ENCODE measurements at places on chromosomes 12 and 14.

DNA sequence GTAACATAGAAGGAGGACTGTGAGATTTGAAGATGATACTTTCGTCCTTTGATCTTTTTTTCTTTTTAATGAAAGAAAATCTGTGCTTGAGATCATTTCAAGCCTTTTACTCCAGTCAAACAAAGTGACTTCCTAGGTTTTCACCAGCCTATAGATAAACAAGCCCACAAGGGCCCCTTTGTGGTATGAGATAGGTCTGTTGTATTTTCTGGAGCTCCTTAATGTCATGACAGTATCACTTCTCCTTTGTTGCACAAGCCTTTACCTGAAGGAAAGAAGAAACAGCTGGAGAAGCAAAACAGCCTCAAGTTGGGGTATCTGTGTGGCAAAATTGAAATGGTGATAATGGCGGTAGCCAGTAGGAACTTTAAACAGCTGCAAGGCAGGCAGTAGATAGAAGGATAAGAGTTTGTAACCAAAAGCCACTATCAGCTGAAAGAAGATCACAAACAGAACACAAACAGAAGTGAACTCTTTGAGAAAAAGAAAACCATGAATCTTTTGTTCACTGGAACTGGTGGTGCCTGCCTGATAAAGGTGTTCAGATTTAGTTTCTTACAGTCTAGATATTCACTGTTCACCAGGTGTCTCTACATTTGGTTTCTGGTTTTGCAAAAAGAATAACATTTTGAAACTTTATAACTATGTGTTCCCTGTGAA, 96.8 kb downstream of the LGR5 start:
- no peak for DNase-seq

DNA sequence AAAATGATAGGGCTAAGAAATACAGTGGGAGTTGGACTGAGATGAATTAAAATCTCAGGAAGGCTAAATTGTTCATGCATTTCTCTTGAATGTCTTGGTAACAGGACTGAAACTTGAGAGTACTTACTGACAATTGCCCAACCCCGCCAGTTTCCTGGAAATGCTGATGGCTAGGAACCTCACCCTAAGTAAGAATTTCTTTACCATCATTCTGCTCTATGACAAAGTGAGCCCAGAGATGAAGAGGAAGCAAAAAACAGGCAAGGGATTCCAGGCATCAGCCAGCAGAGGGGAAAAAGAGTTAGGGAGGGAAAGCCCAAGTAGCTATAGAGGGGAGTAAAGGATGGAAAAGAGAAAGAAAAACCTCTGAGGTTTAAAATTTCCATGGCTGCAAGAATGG, 397.7 kb downstream of the MDGA2 start:
- DNase-seq: no peak

DNA sequence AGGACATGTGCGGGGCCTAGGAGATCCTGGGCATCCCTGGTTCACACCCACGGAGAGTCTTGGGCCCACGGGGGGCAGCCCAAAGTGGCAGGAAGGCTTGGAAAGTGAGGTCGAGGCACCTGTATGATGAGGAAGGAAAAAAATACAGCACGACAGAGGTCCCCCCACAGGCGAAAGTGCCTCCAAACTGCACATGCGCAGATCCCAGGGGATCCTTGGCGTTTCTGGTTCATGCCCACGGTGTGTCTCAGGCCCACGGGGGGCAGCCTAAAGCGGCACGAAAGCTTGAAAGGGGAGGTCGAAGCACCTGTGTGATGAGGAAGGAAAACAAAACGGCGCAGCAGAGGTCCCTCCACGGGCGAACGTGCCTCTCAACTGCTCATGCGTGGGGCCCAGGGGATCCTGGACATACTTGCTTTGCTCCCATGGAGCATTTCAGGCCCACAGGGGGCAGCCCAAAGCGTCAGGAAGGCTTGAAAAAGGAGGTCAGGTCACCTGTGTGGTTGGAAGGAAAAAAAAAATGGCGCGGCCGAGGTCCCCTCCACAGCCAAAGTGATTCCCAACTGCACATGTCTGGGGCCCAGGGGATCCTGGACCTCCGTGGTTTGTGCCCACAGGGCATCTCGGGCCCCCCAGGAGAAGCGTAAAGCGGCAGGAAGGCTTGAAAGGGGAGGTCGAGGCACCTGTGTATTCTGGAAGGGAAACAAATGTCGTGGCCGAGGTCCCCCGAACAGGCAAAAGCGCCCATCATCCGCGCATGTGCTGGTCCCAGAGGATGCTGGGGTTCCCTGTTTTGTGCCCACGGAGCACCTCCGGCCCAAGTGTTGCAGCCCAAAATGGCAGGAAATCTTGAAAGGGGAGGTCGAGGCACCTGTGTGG, 582.6 kb downstream of the ALG10 start:
- no peak for DNase-seq

DNA sequence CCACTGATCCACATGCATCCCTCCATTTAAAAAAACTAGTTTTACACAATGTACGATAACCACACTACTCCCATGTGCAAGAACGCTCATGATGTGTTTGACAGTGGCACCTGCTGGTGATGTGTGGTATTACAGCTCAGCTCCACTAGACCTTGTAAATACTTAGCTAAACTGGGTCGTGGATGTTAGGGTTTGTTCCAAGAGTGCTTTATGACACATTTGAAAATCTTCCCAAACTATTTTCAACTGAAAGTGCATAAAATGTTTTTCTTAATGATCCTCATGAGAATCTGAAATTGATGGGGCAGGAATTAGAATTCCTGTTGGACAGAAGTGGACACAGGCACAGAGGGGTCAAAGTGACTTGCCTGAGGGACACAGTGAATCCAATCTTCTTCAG, 99.2 kb downstream of the SCARB1 start:
- DNase-seq: no peak

DNA sequence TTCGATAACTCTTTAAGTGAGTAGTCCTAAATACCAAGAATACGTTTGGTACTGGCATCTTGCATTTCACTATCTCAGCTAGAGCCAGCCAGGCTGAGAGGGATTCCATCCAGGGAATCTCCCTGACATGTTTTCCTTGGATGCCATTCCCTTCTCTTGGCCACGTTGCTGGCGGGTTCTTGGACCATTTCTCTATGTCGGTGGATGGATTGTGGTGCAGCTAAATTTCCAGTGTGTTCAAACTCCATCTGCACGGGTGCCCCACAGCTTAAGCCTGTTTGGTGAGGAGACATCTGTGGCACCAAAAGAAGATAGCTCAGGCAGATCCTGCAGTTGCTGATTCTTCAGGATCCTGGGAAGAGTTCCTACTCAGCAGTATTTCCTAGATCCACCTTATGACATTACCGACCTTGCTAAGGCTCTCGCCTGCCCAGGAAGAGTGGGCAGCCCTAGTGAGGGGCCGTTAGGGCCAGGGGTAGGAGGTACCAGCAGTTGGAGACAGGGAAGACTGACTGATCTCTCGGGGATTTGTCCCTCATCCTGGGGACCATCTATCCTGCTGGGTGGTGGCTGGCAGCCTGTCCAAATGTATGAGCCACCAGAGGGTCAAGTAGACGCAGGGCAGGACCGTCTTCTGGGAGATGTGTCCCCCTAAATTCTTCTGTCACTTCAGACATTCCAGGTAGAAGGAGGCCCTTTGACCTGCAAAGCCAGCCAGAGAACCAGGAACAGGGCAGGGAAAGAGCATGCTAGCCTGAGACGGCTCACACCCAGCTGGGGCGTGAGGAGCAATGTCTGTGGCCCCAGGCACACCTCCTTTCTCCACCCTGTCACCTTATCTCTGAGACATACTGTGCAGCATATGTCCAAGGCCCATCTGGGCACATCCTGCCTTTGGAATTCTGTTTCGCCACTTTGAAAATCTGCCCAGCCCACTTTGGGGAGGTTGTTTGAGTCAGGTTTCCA, 72.6 kb upstream of the CAPRIN2 start:
- no peak for DNase-seq

DNA sequence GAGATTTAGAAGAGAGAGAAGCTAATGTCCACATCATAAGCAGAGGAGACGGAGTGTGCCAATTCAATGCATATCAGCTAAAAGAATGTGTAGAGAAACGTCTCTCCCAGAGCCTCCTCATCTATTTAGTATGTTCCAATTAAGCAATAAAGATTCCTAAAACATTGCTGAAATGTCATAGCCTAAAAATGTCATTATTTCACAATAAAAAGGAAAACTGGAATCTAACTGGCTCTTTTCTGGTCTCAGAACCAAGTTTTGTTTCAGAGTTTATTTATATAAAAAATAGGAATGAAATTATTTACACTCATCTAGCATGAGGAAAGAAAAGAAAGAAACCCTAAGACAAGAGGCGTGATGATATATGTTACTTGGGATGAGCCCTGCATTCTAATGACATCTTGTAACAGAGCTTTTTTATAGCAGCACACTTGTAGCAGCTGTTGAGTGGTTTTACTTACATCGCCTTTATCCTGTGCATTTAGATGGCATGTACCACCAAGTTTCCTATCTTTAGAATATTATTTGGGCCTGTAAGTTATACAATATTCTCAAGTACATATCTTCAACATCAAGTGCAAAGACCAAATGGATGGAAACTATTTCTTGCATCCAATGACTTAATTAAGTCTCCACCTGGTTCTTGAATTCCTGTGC, 266.3 kb upstream of the PRKD1 start:
- DNase-seq: peak; percentile 14

DNA sequence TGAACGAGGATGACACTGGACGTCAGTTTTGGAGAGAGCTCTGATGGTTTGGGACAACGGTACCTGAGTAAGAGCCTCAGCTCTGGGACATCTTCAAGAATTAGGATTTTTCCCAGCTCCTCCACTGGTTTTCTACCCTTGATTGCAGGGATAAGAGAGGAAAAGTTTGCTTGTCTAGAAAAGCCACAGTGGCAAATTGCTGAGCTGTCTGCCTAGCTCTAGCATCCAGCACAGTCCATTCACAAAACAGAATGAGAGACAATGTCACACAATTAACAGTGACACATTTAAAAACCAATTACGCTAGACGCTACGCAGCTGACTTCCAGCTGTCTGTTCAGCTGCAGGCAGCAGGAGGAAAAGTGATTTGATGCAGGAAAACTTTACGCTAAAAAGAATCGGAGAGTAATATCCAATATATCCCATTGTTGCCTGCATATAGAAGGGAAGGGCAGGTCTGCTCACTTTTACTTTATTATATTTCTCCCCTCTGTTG, 168.1 kb upstream of the PRICKLE1 start:
- no peak for DNase-seq

DNA sequence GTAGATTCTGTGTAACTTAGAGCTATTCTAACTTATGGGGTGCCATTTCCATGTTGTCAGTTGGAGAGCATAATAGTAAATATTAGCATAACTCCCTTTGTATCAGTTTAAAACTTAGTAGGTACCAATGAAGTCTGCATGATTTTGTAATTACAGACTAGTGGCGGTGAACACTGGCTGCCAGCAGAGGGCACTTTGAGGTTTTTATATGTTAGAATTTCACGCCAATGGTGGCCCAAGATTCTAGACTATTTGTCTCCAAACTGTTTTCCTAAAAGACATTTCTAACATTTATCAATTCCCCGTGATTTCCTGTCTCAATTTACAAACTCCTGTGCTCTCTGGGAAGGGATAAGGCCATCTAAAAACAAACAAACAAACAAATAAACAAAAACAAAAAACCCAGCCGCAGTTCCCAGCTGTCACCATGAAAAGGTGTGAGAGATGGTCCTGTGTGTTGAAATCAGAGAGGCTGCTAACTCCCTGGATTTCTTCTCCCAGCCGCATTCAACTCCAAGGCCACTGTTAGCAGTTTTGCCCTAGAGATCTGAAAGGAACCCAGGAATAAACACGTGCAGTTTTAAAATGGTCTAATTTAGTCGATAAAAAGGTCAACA, 57.6 kb downstream of the BRMS1L start:
- peak; percentile 16 for DNase-seq

GRCh38 chr12:71642264-71642663, 21.4 kb downstream of the ZFC3H1 start:
- no peak for DNase-seq

DNA sequence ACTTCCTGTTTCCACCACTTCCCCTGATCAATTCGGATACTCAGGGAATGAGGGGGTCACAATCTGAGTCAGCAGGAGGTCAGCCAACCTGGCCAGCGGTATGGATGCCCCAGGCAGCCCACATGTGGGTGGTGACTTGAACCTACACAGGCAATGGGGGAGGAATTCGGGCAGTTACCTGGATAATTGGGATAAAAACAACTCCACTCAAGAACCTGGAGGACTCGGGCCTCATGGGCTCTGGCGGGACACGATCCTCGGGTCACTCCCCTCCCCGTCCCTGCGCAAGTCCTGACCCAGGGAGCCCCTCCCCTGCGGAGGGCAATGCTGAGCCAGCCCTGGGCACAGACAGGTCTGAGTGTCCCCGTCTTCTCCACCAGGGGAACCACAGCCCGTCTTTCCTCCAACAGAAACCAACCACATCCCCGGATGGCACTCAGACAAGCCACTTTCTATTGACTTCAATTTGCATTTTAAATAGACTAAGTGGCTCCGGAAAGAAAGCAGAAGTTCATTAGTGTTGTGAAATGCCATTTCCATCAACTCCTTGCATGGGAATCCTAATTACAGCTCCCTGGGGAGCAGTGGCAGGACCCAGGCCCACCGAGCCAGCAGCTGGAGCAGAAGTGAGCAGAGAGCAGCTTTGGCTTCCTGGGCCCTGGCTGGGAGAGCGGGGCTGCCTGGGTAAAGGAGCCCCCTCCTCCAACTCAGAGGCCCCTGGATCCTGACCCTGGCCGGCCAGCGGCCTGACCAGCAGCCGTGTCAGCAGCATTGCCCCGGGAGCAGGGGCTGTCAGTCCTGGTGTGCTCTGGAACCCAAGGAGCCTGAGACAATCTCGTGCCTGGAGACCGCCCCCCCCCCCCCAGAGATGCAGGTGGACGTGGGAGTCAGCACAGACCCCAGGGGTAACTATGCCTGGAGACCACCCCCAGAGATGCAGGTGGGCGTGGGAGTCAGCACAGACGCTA, 374.1 kb downstream of the ADGRD1 start:
- no peak for DNase-seq

DNA sequence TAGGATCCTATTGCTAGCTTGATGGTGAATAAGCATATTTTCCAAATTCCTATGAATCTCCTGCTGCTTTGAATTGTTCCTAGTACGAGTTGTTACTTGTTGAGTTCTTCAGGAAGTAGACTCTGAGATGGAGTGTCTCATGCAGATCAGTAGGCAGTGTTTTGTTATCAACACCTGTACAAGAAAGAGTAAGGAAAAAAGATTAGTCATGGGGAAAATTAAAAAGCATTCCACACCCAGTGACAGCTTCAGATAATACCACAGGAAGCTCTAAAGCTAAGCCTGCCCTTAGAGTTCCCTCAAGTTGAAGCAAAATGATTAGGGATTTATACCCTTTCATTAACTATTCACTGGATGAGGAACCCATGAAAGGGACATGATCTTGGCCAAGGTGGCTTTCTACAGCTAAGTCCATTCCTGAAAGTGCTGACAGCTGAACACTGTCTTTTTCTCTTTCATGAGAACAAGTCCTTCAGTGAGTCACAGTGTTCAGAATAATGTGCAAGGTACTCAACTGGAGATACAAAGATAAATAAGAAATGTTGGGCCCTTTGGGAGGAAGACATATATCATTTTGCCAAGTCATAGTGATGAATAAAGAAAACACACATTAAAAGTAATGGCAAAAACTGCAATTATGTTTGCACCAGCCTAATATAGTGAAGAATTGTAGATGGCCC, 49.1 kb downstream of the CCER1 start:
- DNase-seq: no peak
